Fibroblast of skin of left quadriceps (primary cell): ENCODE measurements at places on chromosomes 12 and 14.

- peak; percentile 36 for DNase-seq
Measured at GRCh38 chr12:130826151-130826801, 12.8 kb downstream of the STX2 start.

DNA sequence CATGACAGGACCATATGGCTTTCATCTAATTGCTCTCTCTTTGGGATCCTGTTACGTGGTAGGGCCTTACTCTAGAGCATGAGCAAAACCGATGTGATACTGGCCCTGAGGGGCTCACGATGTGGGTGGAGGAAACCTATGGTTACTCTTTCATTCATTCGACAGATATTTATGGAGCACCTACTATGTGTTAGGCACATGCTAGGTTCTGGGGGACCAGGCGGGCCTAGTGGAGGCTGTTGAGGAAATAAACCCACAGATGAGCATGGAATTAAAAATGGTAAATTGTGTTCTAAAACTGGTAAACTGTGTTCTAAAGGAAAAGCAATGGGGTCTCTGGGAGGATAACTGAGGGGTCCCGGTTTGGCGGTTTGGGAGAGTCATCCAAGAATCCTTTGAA is 14.8 kb downstream of the SH2B3 start:
- no peak for DNase-seq

- DNase-seq: no peak
Measured at GRCh38 chr14:64387232-64387781, 846 bp upstream of the MTHFD1 start.

GRCh38 chr12:127126260-127126628 is 1140.7 kb upstream of the TMEM132C start:
- no peak for DNase-seq

DNA sequence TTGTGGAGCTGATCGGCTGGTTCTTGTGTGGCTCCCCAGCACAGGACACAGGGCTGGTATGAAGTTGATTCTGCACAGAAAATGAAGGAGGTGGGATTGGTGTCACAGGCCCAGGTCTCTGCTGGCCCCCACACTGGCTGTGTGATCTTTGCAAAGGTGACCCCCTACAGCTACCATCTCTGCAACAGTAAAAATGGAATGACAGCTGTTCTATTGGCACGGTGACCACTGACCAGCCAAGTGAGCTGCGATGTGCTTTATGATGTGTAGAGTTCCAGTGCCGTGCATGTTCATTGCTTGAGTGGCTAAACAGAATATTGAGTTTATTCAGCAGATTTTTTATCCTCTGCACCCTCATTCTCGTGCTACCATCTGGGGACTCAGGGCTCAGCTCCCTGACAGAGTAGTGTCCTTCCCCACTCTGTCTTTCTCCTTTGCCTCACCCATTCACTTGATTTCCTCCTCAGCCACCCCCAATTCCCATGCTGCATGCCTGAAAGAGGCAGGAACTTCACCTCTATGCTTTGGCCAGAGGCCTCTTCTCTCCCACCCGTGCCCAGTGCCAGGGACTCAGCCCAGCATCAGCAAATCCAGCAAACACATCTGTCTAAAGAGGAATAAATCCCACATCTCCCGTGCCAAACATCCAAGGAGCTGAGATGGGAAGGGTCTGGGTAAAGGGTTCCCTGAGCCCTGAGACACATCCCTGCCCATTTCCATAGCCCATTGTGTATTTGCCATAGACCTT is 21.2 kb downstream of the C14orf132 start:
- no peak for DNase-seq

GRCh38 chr12:116918464-116918863 is 7.7 kb downstream of the FBXW8 start:
- no peak for DNase-seq

GRCh38 chr14:94640721-94641631 is 28.8 kb downstream of the SERPINA3 start:
- no peak for DNase-seq

- peak; percentile 20 for DNase-seq
Measured at GRCh38 chr12:78293059-78293686, 462.5 kb downstream of the NAV3 start.

DNA sequence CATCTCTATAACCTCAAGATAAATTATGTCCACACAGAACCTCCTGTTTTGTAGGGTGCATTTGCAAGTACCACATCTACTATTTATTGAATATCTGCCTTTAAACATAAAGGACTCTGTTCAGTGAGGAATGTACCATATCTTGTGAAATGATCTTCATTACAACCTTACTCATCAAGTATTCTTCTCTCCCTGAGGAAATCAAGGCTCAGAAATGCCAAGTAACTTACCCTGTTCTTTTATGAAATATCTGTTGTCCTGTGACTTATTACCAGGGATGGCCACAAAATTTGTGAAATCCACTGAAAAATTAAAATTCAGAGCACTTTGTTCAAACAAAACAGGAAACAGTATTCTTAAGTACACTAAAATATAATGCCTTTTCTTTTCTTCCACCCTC is 366.7 kb downstream of the GALC start:
- DNase-seq: no peak

- no peak for DNase-seq
Measured at GRCh38 chr12:42887657-42888056, 298.1 kb upstream of the PRICKLE1 start.

DNA sequence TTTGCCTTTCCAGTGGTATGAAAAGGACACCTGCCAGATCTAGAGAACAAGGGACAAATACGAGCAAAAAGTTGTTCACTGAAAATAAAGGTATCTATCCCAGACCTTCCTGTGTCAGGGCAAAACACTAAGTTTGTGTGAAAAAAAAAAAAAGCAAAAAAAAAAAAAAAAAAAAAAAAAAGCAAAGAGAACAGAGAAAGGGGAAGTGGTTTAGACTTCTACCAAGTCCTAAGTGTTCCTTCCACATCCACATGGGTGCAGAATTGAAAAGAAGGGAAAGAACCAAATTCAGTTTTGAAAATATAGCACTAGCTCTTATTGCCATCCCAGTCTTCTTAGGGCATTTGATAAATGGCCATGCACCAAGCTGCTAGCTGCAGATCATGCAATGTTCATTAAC is 41.7 kb downstream of the ZCRB1 start:
- DNase-seq: no peak

DNA sequence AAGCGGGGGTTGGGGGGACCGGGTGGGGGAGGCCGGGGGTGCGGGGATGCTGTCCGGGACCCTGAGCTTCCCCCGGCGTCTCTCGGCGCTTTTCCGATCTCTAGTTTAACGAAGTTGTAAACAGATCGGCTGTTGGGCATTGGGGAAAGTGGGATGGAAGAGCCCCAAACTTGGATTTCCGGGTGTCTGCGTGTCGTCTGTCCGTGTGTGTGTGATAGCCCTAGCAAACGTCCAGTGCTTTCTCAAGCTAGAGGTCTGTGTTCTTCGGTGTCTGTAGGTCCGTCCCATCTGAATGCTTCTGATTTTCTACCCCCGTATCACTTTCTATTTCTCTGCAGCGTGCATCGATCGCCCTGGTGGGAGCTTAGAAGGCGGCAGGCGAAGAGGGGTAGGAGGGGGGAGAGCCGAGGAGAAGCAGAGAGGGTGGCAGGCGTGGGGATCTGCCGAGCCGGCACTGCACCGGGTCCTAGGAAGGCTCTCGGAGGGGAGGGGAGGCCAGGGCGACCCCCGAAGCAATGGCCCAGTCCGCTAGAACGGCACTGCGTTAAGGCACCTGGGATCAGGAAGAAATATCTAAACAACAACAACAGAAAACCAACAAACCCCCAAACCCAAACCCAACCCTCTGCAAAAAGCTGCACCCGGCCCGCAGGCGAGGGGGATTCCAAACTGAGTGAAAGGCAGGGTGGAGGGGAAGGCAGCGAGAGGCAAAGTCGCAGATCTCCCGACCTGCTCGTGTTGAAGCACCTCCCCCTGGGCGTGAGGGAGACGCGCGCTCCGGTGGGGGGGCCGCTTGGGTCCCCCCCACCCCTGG is 1.0 kb downstream of the KCNA1 start:
- DNase-seq: no peak

- DNase-seq: no peak
Measured at GRCh38 chr12:80846952-80847351, 90.8 kb downstream of the LIN7A start.

DNA sequence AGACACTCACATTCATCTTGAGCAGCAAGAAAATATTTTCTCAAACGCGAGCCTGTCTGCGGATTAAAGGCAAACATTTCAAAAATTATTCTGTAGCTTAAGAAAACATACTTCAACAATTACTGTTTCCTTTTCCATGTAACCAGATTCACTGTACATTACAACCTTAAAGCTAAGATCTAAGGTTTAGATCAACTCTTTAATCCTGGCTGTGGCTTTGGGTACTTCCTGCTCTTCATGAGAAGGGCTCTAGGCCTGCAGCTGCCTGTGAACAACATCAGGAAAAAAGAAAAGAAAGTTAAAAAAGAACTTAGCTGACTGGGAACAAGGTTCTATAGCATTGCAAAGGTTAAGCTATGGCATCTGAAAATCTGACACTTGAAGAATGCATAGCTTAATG is 21.4 kb upstream of the PIWIL1 start:
- no peak for DNase-seq

GRCh38 chr12:115440438-115440837 is 756.5 kb upstream of the TBX3 start:
- DNase-seq: no peak

- no peak for DNase-seq
Measured at GRCh38 chr12:56541631-56542030, 20.0 kb downstream of the RBMS2 start.

DNA sequence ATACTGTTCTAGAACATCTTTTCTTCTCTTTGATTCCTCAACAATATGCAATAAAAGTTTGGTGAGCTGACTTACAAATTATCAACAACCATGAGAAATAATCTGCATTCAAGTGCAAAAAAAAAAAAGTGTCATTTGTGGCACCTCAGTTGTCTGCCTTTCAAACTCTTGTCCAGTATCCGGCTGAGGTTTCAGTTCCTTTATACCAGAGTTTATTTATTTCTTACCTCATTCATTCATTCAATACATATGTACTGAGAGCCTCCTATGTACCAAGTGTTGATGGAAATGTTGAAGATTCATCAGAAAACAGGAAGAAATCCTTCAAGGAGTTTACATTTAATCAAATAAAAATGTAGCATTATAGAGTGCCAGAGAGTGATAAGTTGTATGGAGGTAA is 484.1 kb downstream of the RMST start:
- no peak for DNase-seq
